ENCODE measurements at places on chromosomes 7 and 10.

DNA sequence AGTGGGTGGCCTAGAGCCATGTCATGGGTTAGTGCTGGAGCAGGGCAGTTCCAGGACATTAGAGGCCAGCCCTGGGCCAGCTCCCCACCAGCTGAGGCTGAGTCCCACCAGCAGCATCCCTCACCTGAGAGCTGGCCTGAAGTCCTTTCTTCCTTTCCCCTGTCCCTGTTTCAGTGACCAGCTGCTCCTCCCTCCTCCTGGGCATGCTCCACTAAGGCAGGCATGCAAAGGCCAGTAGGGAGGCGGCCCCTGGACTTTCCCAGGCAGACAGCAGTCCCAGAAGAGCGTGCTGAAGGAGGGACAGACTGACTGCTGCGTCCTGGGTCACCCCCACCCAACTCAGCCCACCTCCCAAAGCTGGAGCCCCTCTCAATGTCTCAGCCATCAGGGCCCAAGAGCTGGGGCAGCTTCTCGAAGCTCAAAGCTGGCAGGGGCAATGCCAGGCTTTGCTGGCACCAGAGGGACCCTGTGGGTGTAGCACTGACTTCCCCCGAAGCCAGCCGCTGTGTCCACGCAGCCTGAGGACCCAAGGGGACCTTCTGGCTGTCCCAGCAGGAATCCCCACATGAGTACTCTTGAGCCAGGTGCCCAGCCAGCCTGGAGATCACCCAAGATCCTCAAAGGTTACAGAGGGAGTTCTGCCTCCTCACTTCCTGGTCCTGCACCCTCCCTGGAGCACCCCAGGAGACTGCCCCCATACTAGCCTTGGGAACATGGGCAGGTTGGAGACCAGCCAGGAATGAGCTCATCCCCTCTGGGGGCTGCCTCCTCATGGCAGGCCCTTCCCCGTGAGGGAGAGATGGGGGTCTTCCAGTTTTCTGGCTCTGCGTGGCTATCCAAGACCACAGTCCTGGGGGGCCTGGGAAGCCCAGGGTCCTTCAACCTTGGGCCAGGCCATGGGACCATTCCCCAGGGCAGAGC, 35.2 kb upstream of the RET start:
- no peak for DNase-seq

DNA sequence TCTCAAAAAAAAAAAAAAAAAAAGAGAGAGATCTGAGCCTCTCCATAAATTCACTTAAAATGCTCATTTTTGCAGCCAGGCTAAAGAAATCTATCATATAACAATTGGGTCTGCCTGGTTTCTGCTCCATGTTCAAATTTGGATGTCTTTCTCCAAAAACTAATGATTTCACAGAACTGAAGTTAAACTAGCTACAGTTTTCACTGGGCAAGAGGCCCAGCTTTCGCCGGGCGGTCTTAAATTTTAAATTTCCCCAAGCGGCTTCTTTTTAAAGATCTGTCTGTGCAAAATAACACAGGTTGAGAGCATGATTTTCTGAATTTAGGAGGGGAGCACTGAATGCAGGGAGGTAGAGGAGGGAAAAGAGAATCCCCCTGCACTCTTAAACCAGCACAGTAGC, 603.4 kb downstream of the KCNMA1 start:
- DNase-seq = no peak

GRCh38 chr10:50809596-50809995, 69.9 kb downstream of the ASAH2B start:
- no peak for DNase-seq

DNA sequence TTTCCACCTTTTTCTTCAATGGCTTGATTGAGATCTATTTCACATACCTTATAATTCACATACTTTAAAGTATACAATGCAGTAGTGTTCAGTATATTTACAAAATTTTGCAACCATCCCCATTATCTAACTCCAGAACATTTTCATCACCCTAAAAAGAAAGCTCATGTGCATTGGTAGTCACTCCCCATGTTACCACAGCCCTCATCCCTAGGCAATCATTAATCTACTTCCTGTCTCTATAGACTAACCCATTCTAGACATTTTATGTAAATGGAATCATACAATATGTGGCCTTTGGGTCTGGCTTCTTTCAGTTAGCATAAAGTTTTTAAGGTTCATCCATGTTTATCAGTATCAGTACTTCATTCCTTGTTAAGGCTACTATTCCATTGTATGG, 214.2 kb downstream of the WDR11 start:
- DNase-seq = no peak

- DNase-seq = no peak
These were observed 112.8 kb downstream of the SEMA3D start for GRCh38 chr7:85074016-85074415.

DNA sequence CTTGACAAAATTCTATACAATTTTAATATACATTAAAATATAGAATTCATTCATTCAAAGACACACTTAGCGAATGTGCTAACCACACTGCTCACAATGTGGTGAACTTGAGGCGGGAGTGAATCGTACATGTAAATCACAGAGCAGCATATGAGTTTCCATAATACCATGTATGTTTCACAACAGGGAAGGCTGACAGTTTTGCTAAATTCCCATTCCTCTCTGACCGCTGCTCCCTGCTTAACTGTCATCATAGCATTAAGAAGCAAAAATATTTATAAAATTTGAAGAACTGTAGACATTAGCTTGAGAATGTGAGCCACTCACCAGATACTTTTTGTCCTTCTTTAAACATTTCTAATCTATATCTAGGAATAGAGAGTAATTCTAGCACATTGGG, 763.3 kb downstream of the MAGI2 start:
- DNase-seq = no peak

DNA sequence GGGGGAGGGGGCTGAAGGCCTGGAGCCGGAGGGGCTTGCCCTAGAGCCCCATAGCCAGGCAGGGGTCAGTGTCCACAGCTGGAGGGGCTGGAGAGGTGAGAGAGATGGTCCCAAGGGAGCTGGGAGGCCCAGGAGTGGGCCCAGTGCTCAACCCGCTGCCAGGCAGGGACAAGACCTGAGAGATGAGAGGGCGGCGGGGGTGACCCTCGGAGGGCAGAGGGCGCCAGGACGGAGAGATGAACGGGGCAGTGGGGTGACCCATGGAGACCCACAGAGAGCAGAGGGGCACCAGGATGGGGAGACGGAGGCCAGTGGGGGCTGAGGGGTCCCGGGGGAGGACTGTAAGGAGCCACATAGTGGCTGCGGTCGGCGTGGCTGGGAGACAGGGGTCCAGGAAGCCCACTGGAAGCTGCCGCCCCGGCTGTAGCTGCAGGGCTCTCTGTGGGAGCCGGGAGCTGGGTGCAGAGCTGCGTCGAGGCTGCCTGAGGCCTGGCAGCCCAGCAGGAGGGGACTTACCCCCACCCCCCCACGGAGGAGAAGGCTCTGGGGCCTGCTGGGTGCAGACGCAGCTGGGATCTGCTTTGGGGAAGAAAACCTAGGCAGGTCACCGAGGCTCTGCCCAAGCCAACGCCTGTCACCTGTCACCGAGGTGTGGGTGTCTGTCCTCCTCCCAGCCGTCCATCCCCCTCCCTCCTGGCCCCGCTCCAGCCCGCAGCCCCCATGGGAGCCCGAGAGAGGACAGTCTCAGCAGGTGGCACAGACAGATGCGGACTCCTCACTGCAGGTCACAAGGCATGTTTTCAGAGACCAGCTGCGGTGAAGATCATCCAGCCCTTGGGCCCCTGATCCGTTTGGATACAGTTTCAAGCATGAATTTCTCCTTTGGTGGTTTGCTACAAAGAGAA, 25.1 kb downstream of the PWWP2B start:
- DNase-seq = no peak

DNA sequence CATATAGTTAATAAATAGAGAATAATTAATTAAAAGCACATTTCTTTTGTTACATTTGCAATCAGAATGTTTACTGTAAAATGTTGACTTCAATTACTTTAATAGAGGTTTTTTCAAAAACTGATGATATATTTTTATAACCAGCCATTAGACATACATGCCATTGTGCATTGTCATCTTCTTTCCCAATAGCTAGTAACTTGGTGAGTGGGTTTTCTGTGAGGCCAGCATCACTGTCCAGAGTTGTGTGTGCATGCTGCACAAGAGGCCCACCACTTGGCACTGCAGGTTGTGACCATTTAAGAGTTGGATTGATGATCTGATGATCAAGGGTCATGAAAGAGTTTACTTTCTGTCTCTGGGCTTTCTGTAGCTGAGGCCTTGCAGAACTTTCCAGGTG, 46.5 kb downstream of the TFEC start:
- no peak for DNase-seq

- DNase-seq = no peak
These were observed 4.6 kb downstream of the SEC23IP start for GRCh38 chr10:119896937-119897770.

- peak; percentile 6 for DNase-seq
These were observed 25.6 kb downstream of the IRF5 start for GRCh38 chr7:128963327-128963757.

DNA sequence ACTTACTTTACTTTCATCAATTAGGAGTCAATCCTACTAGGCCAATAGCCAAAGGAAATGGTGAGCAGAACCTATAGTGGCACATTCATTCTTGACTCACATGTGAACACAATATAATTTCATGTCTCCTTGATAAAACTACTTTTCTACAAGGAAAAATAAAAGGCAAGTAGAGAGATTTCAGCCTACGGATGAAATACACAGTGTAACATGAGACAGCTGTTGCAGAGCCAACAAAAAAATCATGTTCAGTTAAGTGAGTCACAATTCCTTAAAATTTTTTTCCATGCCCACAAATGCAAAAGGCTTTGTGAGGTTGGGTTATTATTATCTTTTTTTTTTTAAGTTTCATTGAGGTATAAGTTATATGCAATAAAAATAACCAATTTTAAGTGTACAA, 54.8 kb downstream of the GPR141 start:
- DNase-seq = no peak

DNA sequence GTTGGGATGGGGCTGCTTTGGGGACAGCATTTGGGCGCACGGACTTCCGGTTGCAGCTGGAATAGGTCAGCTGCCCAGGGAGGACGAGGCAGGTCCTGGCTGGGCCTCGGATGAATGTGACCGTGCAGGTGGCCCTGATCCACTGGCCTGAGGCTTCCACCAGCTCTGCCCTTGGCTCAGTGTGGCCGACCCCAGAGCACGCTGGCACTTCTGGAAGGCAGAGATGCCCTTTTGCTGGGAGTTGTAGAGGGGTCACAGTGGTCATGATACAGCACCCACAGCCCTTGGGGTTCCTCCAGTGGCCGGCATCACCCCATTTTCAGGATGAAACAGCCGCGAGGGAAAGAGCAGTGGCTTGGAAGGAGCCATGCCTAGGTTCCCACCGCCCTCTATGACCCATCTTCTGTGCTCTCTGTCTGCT, 19.0 kb downstream of the ADCY1 start:
- DNase-seq = no peak

GRCh38 chr10:70371846-70372245, 10.6 kb downstream of the LRRC20 start:
- no peak for DNase-seq

- no peak for DNase-seq
These were observed 728.3 kb upstream of the PHF14 start for GRCh38 chr7:10245406-10245805.

- peak; percentile 78 for DNase-seq
These were observed 2.2 kb downstream of the NPM3 start for GRCh38 chr10:101780818-101781654.

DNA sequence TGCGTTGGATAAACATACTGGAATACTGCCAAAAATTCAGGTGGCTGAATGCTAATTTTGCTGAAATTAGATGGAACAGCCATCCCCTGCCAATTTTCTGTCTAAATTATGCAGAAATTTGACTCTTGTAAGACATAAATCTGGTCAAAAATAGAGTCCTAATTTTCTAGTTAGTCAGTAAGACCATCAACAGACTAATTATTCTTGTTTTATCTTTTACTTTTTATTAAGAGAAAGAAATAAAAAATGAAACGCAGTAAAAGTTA, 110.3 kb upstream of the GATA3 start:
- DNase-seq = no peak

GRCh38 chr7:106999023-106999422, 45.5 kb upstream of the PRKAR2B start:
- no peak for DNase-seq

- DNase-seq = no peak
These were observed 76.2 kb upstream of the TMEM168 start for GRCh38 chr7:112866424-112866823.

DNA sequence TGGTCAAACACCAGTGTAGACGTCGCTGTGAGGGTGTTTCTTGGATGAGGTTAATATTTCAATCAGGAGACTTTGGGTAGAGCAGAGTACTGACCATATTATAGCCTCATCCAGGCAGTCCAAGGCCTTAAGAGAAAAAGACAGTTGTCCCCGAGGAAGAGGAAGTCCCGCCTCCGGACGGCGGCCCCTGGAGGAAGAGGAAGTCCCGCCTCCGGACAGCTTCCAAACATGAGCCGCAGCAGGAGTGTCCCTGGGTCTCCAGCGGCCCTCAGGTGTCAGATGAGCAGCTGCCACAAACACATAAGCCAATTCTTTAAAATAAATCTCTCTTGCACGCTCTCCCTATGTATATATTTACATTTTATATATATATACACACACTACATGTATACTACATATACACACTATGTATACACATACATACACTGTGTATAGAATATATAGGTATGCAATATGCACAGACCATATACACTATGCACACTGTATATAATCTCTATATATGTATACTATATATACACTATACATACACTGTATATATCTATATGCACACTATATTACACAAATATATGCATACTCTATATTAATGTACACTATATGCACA, 37.5 kb downstream of the PWWP2B start:
- peak; percentile 59 for DNase-seq

GRCh38 chr7:94003446-94004023, 620 bp downstream of the BET1 start:
- DNase-seq = no peak

- peak; percentile 57 for DNase-seq
These were observed 817 bp downstream of the MLLT10 start for GRCh38 chr10:21534604-21535493.

- no peak for DNase-seq
These were observed 100.9 kb downstream of the PHTF2 start for GRCh38 chr7:77899516-77899915.

DNA sequence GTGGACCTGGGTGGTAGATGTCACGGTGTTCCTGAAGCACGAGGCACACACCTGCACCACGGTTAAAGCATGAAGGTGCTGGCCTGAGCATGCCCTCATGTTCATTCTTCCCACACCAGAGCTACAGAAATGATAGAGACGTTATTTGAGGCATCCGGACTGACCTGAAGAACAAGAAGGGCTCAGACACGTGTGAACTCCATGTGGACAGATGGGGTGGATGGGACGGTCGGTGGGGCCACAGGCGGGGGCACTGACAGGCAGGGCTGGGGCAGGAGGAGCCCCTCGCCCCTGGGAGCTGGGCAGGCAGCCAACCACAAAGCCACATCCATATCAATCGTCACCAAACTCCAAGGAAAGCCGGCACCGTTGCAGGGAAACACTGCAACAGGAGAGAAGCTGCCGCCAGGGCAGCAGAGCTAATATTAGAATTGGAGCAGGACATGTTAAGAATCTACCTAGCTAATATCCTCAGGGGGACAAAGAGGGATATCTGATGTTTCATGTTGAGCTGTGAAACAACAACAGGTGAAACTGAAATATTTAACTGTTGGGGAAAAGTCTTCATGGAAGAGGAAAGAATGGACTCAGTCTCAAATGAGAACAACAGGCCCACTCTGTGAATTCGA, 37.8 kb upstream of the DIP2C start:
- DNase-seq = no peak

- DNase-seq = no peak
These were observed 687.3 kb upstream of the FOXK1 start for GRCh38 chr7:3994764-3995163.

- no peak for DNase-seq
These were observed 5.2 kb downstream of the MARVELD1 start for GRCh38 chr10:97718659-97719142.

GRCh38 chr10:15718694-15719048, 1.1 kb downstream of the ITGA8 start:
- no peak for DNase-seq

Data from CD4-positive, alpha-beta T cell treated with Interleukin-17A for 1 hour (primary cell).